ENCODE measurements at places on chromosomes 1 and 21.

DNA sequence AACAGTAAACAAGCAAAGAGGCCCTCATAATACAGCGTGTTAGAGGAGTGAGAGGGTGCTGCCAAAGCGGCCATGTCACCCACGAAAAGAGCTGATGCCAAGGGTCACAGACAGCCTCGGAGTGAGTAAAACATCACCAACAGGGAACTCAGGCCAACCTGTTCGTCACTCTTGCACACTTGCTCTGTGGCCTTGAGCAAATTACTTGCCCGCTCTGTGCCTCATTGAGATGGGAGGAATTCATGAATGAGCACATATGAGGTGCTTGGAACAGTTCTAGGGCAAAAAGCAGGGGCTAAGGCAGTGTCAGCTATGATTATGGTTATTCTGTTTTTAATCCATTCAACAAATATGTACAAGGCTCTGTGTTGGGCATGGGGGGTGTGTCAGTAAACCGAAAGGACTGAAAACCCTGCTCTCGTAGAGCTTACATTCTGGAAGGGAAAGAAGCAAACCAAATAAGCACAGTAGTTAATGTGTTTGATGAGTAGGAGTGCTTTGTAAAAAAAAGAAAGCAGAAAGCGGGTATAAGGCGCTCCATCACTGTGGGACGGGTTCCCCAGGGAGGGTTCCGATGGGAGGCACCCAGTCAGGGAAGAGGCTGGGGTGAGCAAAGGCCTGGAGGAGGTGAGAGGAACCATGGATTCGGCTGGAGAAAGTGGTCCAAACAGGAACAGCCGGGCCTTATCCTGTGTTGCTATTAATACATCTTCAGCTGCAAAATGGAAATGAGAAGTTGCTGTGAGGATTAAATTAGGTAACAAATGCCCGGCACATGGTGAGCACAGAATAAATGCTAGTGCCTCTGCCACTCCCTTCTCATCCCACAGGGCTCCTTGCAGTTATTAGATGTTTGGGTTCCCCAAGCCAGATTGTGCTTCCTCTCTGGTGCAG lies 39.5 kb upstream of the RD3 start:
- no peak for DNase-seq

GRCh38 chr1:65011983-65012382 lies 45.6 kb upstream of the JAK1 start:
- DNase-seq, result no peak

GRCh38 chr1:8154621-8155052 lies 128.5 kb upstream of the ERRFI1 start:
- no peak for DNase-seq

- DNase-seq, result no peak
Measured at GRCh38 chr21:27734146-27734545, 767.3 kb upstream of the ADAMTS5 start.

DNA sequence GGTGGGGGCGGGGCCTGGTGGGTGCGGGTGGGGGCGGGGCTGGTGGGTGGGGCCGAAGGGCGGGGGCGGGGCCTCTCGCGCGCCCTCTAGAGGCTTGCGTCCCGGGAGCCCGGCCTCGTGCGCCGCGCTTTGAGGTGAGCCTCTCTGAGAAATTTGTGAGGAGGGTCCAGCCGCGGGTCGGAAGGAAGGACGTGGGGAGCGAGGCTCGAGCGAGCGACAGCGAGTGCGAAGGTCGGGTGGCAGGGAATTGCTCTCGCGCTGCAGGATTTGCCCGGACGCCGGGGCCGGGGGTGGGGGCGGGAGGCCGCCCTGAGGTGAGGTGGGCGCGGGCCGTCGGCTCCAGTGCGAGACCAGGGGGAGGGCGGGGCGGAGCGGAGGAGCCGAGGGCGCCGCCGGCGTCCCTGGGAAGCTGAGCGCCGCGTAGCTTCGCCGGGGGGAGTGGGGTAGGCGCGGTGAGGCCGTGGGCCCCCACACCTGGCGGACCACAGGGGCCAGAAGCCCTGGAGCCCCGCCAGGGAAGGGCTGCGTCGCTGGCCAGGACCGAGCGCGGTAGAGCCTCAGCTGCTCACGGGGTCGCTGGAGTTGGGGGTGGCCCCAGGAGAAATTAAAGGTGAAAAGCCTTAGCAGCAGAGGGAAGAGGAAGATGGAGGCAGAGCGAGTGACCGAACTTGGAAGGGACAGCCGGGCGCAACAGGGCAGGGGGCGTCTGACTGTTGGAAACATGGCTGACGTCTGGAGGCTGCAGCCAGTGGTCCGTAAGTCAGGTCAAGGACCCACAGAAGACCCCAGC lies 754 bp upstream of the LSS start:
- DNase-seq, result no peak

GRCh38 chr1:201880928-201881571 lies 7.6 kb upstream of the SHISA4 start:
- no peak for DNase-seq

DNA sequence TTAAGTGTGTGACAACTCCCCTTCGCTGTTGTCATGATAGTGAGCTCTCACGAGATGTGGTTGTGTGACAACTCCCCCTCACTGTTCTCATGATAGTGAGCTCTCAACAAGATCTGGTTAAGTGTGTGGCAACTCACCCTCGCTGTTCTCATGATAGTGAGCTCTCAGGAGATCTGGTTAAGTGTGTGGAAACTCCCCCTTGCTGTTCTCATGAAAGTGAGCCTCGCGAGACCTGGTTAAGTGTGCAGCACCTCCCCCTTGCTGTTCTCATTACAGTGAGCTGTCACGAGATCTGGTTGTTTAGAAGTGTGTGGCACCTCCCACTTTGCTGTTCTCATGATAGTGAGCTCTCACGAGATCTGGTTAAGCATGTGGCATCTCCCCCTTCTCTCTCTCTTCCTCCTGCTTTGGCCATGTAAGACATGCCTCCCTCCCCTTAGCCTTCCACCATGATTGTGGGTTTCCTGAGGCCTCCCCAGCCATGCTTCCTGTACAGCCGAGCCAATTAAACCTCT lies 25.1 kb upstream of the LSS start:
- peak; percentile 81 for DNase-seq

- DNase-seq, result no peak
Measured at GRCh38 chr1:150536836-150537731, 12.1 kb upstream of the ADAMTSL4 start.

DNA sequence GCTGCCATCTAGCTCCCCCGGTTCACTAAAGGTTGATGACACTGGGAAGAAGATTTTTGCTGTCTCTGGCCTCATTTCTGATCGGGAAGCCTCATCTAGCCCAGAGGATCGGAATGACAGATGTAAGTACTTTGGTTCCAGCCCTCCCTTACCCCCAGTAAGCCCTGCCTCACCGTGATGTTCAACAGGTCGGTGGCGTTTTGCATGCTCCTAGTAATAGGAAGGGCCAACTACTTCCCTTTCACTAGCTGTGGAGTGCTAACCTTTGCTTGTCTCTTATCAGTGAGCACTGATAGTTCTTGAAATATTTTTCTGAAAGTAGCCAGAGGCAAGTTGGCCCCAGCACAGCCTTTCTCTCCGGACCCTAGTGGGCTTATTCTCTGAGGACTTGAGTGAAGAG lies 7.5 kb downstream of the RNF220 start:
- DNase-seq, result no peak

- DNase-seq, result peak; percentile 76
Measured at GRCh38 chr1:62508187-62508758, 71.4 kb downstream of the USP1 start.

DNA sequence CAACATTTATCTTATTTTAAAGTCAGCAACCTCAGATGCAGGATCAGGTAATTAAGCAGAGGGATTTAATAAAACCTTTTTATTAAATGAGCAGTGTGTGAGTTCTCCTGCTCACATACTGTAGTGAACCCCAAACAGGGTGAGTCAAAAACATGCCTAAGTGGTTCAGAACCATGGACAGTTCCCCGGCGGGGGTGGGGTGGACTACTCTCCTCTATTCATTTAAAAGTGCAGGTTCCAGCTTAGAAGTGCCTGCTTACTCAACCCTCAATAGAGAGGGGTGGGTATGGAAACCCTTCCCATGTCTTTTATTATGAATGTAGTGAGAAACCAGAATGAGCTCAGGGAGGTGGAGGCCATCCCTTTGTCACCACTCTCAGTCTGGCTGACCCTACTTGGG lies 397.9 kb downstream of the HHAT start:
- peak; percentile 36 for DNase-seq

DNA sequence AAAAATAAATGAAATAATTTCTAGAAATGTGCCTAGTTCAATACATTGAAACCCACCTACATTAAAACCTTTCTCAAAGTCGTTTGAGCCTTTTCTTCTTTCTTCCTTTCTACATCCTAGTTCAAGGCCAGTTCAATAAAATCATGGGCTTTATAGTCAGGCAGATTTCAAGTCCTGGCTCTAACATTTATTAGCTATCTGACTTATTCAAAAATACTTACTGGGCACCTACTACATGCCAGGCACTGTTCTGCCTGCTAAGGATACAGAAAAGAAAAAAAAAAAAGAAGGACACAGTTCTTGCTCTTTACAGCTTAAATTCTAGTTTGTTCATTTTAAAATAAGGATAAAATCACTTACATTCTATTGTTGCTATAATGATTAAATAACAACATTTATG lies 134.2 kb upstream of the FGGY start:
- no peak for DNase-seq

DNA sequence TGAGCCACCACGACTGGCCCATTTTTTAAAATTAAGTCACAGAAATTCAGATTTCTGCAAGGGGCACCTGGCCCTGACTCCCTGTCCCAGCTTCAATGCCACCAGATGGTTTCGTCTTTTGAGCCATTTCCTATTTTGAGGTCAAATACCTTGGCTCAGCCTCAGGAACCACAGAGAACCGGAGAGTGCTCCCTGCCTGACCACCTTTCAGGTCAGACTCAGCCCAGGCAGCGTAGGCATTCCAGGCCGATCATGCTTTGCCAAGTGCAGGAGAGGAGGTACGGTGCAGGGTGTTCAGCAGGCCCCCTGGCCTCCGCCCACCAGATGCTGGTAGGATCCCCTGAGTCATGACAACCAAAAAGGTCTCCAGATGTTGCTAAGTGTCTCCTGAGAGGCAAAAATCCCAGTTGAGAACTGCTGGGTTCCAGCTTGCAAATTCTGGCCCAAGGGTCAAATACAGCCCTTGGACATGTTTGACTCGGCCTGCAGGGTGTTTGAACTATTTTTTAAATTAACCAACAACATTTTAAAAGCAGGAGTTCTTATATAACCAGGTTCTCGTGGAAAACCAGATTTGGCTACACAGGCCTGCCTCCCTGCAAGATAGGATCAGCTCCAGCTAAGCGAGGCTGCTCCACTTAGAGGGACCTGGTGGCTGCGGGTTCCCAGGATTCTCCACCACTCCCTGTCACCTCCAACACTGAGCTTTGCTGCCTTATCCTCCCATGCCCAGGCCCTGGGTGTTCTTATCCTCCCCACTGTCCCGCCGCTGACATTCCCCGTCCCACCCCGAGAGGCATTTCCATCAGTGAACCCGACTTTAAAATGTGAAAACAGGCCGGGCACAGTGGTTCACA lies 61.9 kb upstream of the TARDBP start:
- no peak for DNase-seq

DNA sequence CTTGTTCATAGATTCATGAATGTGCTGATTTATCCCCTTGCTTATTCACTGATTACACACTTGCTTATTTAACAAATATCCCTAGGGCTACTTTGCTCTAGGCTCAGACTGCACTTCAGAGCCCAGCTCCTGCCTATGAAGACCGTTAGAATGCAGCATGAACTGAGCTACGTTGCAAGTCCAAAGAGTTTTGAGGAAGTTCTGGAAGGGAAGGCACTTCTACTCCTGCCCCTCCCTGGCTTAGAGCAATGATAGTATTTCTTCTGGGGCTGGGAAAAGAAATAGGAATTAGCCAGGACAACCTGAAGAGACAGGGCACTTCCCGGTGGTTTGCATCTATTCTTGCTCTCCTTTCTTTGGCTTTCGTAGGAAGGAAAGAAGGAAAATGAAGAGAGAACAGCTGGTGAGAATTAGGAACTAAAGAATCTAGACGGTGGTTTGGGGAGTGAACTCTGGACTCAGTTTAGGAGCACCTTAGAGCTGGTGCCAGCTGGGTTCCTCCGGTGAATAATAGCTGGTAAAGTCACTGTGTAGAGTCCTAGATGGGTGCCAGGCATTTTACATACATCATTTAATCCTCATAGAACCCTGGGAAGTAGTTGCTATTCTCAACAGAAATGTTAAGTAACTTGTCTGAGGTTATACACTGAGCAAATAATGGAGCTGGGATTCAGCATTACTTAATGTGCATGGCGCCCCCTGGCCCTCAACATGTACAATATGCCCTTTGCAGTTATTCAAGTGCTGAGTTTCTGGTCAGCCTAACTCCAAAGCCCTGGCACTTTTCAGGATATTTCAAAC lies 65.9 kb downstream of the NDUFS5 start:
- peak; percentile 84 for DNase-seq

DNA sequence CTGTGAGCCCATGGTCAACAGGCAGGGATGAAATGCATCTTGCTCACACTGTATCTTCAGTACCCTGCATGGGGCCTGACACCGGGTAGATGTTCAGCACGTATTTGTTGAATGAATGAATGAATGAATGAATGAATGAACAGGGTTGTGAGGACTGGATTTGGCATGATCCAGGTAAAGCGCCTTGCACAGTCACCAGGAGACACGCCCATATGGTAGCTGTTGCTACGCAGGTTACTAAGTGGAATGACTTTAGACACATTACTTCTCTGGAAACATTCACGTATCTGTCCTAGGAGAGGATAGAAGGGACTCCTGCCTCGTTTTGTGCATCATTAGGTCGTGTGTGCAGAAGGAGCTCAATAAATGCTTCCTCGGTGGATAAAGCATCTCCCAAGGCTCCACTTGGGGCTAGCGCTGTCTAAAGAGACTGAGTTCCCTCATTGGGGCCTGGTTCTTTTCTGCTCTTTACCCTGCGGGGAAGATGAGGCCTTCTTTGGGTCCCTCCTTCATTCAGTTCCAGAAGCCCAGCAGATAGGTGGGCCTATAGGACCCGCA lies 54.2 kb downstream of the NDUFS5 start:
- DNase-seq, result no peak

DNA sequence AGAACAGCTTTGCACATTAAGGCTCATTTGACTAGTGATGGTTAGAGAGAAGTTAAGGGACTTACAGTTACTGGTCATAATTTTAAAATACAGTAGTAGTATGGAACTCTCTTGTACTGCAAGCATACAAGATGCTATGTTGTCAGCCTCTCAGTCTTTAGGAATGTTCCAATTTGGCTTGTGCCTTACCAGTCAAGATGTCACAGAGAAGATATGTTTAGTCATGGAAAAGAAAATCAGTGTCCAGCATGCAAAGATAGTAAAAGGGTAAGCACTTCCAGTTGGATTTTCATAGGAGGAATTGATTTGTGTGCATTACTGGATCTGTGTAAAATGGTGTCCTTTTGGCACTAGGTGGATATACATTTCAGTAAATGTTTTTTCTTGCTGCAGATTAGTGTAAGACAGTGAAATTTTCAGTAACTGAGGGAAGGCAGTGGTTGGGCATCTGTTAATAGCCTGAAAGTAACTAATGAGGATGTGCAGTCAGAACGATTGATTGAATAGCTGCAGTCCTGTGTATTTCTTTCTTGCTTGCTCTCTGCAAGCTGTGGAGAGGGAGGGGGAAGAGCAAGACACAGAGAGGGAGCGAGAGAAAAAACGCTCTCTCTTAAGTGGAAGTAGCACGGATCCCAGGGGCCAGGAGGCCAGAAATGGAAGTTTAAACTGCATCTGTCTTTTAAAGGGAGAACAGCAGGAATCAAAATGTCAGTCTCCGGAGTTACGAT lies 108.2 kb downstream of the CLEC20A start:
- DNase-seq, result no peak

- DNase-seq, result no peak
Measured at GRCh38 chr1:25042331-25043227, 112.5 kb upstream of the RUNX3 start.

GRCh38 chr1:172350856-172351255 lies 69.6 kb upstream of the C1orf105 start:
- DNase-seq, result no peak

All from hematopoietic multipotent progenitor cell treated with erythropoietin and hydrocortisone succinate and interleukin-3 and kit ligand, for 8 days (in vitro differentiated cells).